Muscle of arm (tissue), 14 donors: ENCODE measurements at places on chromosomes 13 and 19.

DNA sequence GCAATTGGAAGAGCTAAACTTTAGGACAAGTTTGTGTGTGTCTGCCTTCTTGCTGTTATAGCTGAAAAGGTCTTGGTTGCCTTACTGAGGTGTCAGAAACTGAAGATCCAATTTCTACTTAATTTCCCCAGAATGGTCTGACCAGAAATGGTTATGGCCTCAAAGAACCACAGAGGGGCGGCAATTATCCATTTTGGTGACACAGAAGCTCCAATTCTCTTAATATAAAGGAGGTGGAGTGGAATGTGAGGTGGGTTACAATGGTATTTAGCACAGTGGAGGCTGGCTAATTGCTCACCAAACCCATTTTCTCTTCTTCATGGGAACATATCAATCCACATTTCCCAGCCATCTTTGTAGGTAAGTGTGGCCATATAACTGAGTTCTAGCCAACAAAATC lies 1157.2 kb downstream of the OLFM4 start:
- DNase-seq, result no peak

DNA sequence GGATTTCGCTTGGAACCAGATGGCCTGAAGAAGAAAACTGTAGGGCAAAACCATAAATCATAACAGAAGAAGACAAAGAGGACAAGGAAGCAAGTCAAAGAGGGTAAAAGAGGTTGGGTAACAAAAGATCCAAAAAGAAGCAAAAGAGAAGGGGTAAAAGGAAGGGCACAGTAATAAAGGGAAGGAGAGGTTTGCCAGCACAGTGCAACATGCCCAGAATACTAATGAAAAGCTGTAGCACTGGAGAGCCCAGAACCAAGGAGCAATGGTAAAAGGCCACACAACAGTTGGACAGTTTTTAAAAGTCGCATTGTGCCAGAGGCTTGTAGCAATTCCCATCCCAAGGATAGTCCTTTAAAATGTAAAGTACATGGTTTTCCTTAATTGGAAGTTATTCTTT lies 506.6 kb downstream of the PCDH9 start:
- DNase-seq, result no peak

DNA sequence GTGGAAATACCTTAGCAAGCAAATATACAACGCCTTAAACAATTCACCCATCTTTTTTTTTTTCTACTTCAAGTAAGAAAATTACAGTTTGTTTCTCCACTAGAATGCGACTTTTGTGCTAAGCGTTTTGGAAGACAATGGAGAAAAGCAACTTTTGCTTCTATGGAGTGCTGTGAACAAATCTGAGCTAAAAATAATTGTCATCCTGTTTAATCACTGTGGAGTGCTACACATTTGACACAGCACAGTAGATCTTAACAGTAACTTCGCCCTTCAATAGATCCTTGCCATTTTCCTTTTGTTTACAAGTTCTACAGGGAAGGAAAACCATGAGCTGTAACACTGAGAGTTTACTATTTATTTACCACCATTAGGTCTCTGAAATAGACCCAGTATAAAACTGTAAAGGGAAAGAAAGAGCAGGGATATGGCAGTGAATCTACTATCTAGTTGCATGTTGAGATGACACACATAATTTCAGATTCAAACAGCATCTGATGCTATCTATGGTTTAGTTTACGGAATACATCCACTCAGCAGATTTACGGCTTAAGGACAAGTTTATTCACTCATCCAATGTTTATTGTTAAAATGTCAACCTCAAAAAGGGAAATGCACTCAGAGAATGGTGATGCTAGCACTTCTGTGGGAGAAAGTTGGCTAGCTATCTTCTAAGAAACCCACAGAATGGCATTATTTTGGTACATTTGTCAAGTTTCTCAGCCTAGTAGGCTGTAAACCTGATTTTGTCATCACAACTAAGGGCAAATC lies 175.3 kb downstream of the VWA8 start:
- DNase-seq, result no peak

DNA sequence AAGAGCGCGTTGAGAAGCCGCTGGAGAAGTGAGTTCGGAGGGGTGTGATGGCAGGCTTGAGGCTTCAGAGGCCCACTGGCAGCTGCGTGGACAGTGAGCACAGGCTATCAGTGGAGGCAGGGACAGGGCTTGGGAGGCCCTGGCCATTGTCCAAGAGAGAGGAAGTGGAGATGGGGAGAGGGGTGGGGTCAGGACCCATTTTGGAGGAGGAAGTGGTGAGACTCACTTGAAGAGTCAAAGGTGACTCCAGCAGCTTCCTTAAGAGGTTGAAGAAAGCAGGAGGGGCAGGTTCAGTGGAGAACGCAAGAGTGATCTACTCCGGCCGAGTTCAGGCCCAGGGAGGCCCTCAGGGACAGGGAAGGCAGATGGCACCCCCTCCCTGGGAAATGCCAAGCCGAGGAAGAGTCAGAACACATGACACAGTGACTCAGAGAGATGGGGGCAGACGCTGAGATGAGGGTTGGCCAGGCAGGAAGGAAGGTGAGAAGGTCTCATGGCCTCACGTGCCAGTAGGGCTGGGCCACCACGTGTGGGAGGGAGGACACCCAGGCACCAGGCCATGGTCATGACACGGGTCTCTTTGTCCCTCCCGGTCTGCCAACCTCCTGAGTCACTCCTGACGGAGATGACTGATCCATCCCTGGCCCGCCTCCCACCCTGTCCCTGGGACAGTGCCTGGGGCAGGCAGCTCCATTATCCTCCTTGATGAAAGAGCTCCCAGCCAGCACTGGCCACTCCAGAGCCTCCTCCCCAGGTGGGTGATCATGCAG lies 10.1 kb upstream of the CD22 start:
- no peak for DNase-seq

GRCh38 chr13:38868870-38869269 lies 121.8 kb downstream of the STOML3 start:
- no peak for DNase-seq

GRCh38 chr13:43444081-43444480 lies 342.7 kb downstream of the ENOX1 start:
- DNase-seq, result no peak

DNA sequence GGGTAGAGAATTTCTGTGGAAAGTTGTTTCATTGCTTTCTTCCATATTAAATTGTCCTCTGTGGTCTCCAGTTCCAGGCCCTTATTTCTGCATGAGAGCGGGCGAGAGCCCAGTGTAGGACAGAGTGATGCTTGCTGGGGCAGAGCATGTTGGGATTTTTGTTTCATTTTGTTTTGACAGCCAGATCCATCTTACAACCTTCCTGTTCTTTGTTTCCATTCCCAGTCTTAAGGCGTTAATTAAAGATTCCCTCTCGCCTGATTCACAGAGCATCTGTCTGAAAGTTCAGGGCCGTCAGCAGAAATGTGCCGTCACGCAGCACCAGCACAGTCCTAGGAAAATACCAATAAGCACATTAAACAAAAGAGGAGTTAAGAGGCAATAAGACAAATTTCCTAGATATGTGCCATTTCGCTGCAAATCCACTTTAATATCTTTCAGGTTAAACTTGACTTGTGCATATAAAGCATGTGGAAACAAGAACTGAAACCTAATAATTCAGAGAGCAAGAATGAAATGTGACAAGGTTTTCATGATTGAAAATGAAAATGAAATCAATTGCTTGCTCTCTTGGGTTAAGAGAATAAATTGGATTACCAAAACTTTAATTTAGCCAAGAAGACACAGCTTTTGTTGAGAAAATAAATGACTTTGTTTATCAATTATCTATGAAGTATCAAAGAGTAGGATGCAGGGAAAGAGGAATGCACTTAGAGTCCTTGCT lies 210.7 kb upstream of the SLC10A2 start:
- DNase-seq, result no peak

GRCh38 chr19:15468675-15469512 lies 4.5 kb upstream of the RASAL3 start:
- no peak for DNase-seq

DNA sequence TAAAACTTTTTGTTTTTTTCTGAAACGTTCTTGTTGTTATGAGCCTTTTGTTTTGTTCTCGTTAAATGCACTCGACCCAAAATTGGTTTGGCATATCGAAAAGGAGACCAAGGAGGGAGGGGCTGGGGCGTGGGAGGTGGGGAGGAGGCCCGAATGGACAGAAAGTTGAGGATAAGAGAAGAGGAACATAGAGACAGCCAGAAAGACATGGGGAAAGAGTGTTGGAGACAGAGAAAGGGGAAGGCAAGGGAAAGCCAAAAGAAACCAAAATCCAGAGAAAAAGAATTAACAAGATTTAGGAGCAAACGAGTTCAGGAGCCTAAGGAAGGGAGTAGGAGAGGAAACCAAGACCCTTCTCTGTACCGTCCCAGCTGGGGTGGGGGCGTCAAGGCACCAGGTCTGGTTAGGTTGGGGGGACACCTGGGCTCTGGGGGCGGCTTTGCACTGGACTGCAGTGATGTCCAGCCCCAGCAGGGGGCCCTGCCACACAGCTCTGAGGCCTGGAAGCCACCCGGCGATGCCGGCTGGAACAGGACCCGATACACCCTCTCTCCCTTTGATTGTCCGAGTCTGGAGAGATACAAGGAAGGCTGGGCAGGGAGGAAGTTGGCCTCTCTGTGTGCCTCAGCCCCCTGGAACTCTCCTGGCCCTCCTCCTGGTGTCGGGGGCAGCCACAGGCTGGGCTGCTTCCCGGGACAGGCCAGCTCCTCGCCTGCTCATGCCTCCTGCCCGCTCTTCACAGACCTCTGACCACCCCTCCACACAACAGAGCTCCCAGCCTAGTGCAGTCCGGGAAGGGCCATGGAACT lies 11.6 kb upstream of the ASF1B start:
- DNase-seq, result peak; percentile 79

DNA sequence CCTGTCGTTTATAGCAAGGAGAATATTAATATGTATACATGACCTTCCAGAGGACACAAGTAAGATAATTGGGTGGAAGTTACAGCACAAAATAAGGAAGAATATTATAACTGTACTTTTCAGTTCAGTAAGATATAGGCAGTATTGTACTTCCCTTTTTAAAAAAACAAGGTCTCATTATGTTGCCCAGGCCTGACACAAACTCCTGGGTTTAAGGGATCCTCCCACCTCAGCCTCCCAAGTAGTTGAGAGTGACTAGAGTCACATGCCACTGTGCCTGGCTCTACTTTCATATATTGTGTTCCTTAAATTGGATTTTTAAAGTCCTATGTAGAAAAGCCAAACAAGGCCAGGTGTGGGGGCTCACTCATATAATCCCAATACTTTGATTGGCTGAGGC lies 19.5 kb upstream of the MAB21L1 start:
- DNase-seq, result no peak

GRCh38 chr13:33193428-33193974 lies 92.1 kb downstream of the STARD13 start:
- DNase-seq, result no peak

DNA sequence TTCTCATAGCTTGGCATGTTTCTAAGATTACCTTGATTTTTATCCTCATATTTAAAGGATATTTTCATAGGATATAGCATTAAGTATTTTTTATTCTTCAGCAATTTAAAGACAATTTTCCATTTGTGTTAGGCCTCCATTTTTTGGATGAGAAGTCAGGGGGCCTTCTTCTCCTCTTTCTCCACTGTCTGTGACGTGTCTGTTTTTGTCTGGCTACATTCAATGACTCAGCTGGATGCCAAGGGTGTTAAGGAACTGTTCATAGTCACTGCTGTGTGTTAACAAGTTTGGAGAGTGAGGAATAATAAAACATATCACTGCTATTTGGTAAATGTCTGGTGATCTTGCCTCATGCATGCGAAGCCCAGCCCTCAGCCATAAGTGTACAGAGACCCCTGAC lies 36.4 kb downstream of the ZNF582 start:
- DNase-seq, result no peak

GRCh38 chr13:41680900-41681299 lies 223.6 kb downstream of the RGCC start:
- DNase-seq, result no peak

- DNase-seq, result peak; percentile 52
Observed at GRCh38 chr19:2446381-2446780, 10.4 kb downstream of the LMNB2 start.

GRCh38 chr13:46682707-46683106 lies 114.3 kb downstream of the ESD start:
- DNase-seq, result no peak

DNA sequence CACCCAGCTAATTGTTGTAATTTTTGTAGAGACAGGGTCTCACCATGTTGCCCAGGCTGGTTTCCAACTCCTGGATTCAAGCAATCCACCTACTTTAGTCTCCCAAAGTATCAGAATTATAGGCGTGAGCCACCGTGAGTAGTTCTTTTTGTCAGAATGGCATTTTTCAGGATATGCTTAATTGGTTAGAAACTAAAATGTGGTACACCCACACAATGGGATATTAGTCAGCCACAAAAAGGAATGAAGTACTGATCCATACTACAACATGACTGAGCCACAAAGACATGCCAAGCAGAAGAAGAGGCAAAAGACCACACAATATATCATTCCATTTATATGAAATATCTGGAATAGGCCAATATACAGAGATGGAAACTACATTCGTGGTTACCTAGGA lies 41.7 kb upstream of the MAP3K10 start:
- no peak for DNase-seq

GRCh38 chr13:110853235-110853721 lies 61.6 kb downstream of the ANKRD10 start:
- DNase-seq, result no peak

GRCh38 chr13:106637519-106637918 lies 69.6 kb upstream of the ARGLU1 start:
- no peak for DNase-seq

DNA sequence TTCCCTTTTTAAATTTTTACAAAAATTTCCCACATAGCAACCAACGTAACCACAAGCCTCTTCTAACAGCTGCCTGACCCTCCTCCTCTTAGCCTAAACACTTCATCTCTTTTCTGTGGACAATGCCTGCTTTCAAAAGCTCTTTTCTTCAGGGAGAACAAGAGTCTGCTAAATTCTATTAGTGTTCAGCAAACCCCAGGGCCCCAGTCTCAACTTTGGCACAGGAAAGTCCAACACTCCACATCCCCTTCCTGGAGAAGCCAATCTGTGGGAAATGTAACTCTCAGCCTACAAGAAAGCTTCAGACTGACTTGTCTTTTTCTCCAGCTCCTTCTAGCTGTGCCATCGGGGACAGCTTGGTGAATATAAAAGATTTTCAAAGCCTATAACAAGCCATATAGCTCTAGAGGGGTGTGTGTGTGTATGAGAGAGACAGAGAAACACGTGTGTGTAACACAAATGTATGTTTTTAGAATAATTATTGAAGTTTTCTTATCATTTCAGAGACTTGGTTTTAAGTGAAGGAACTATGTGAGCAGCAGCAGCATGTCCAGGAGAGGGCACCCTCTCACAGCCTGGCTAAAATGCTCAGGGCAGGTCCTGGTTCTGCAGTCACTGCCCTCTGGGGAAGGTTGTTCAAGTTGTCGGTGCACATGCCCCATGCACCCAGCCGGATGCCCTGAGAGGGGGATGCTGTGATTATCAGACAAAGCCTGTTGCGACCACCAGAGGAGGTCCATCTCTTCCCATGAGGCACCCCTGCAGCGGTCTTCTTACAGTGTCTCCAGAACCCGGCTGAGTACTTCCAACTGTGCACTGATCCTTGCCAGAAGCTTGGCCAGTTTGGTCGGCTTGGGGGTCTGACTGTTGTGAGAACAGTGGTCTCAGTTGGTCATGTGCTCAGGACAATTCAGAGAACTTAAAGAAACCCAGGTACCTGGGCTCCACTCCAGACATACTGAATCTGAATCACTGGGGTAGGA lies 34.4 kb downstream of the CCDC70 start:
- DNase-seq, result peak; percentile 27
